ENCODE measurements at places on chromosomes 3 and 15.

DNA sequence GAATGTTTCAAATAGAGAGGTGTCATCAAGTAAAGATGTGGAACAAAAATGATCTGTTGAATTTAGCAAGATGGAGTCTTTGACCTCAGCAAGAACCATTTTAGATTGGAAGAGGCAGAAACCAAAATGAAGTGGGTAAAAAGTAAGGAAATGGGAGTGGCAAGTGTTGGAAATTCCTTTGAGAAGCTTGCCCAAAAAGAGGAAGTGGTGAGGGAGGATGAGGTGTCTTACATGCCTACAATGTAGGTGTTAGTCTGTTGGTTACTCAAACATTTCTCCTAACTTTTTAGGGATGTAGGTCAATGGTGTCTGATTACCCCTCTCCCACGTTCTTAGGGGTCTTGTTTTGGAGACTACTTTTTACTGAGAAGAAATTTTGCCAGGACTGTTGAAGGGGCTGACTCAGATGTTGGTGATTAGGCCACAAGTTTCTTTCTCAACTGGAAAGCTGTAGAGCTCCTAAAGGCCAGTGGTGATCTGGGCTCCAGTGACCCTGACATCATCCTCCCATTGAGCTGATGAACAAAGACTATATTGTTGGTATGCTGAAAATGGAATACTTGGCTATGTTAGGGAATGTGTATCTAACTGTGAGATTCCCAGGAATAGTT is 5.1 kb downstream of the PPP2R3A start:
- DNase-seq, result no peak

- DNase-seq, result no peak
Measured at GRCh38 chr15:44275150-44275830, 13.2 kb upstream of the GOLM2 start.

GRCh38 chr3:68699541-68699940 is 232.8 kb downstream of the TAFA4 start:
- DNase-seq, result no peak

DNA sequence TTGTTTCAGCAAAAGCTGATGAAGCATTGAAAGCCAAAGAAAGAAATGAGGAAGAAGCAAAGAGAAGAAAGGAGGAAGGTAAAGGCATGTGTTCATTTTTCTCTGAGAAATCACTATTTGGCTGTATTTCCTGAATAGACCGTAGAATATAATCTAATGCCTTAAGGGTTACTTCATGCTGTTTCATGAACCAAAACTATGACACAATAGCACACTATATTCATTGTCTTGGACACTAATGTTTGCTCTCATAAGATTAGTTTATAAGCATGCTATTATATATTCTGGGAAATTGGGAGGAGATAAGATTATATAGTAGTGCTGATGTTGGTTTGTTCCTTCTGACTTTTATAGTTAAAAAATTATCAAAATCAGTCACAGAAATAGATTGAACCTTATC is 110.1 kb upstream of the MLF1 start:
- DNase-seq, result no peak

- DNase-seq, result no peak
Measured at GRCh38 chr3:170431054-170431453, 12.4 kb downstream of the CLDN11 start.

- DNase-seq, result peak; percentile 71
Measured at GRCh38 chr3:149879872-149880271, 66.9 kb downstream of the RNF13 start.

DNA sequence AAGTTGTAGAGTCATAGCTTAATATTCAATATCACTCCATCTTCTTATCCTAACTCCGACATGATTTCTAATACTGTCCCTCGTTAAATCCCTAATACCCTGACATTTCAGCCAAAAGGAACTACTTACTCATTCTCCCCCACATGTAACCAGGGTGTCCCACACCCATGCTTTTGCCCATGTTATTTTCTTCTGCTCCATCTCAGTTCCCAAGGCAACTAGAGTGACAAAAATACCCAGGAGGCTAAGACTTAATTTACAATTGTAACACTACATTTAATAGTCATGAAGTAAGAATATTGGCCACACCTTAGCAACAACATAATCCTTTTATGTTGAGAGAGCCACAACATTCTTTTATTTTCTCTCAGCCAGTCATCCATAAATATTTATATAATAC is 248.5 kb upstream of the TGFBR2 start:
- DNase-seq, result no peak

DNA sequence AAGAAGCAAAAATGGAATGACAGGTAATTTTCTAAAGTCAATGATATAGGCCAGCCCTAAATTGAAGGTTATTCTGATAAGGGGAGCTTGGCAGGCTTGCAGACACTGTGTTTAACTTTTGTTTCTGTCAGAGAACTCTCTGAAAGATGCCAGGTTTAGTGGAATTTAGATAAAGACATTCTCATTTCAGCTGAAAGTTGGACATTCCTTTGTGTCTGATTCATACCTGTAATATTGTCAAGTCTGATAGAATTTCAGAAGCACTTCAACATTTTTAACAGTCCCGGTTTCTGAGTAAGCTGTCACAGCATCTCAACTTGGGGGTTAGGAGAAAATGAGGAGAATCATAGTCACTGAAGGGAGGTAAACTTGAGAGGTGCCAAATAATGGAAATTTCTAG is 84.0 kb downstream of the DIPK2A start:
- no peak for DNase-seq

- no peak for DNase-seq
Measured at GRCh38 chr15:67836134-67836455, 3.8 kb downstream of the RNU6-1 start.

DNA sequence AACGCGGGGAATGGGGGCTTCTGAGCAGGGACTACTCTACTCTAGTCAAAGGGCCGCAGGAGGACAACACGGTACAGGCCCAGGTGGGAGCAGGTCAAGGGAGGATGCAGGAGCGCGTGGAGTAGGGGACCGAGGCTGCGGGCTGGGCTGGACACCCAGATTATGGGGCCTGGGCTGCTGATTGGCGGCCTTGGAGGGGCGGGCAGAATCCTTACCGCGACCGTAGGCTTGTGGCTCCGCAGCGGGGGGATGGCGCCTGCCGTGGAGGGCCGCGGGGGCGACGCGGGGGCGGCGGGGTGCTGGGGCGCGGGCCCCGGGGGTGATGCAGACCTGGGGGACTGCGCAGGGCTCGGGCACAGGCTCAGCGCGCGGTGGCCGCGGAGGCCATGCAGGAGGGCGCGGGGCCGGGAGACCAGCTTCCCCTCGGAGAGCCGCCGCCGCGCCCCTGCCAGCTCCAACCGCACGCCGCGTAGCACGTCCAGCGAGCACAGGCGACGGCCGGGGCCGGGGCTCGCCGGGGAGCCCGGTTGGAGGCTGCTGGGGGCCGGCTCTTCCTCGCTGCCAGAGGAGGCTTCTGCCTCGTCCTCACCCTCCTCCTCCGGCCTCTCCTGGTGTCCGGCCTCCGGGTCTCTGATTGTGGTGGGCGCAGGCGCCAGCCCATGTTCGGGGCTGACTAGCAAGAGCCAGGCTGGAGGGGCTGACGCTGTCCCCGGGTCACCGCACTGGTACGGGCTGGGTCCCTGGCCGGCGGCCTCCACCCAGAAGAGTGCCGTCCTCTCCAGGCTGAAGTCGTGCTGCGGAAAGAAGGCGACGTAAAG is 12.9 kb downstream of the UBAP1L start:
- DNase-seq, result no peak

GRCh38 chr15:71883447-71883846 is 73.1 kb downstream of the NR2E3 start:
- no peak for DNase-seq
